ENCODE measurements at places on chromosomes 1 and 21.
A peak's percentile ranks its signal among the peaks of the same experiment; 100 is the strongest.

GRCh38 chr1:155933591-155934096 is 569 bp downstream of the KHDC4 start:
- DNase-seq: no peak

GRCh38 chr1:185360714-185361113 is 43.7 kb upstream of the IVNS1ABP start:
- peak; percentile 77 for DNase-seq

DNA sequence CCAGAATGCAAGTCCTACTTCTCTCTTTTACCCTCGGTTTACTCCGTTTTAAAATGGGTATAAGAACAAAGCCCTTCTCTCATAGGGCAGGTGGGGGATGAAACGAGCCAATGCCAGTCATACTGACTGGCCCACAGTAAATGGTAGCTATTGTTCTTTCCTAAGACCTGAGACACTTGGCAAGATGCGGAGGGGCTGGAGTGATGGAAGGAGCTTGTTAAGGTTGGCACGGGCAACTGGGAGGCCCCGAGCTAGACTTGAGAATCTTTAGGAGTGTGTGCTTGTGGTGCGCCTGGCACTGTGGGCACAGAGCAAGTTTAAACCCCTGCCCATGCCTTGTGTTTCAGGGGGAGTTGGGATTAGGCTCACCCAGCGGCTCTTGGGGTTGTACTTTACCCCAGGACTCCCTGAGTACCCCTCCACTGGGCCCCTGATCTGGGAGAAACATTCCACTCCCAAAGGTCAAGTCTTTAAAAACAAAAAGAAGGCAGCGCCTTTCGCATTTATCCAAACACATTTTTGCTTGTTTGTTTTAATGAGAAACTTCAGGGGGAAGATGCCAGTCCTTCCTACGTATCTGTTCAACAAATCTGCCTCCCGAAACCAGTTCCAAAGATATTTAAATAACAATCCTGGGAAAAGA is 240.6 kb upstream of the TMEM51 start:
- DNase-seq: no peak

GRCh38 chr1:38859561-38860453 is at the start of gene RRAGC:
Gene RRAGC, minus strand, starts transcription at chr1:38859772. Its CDS starts 126 bp downstream, at chr1:38859646.
- DNase-seq: peak; percentile 99

GRCh38 chr1:55196433-55197035 is 18.6 kb downstream of the USP24 start:
- no peak for DNase-seq

DNA sequence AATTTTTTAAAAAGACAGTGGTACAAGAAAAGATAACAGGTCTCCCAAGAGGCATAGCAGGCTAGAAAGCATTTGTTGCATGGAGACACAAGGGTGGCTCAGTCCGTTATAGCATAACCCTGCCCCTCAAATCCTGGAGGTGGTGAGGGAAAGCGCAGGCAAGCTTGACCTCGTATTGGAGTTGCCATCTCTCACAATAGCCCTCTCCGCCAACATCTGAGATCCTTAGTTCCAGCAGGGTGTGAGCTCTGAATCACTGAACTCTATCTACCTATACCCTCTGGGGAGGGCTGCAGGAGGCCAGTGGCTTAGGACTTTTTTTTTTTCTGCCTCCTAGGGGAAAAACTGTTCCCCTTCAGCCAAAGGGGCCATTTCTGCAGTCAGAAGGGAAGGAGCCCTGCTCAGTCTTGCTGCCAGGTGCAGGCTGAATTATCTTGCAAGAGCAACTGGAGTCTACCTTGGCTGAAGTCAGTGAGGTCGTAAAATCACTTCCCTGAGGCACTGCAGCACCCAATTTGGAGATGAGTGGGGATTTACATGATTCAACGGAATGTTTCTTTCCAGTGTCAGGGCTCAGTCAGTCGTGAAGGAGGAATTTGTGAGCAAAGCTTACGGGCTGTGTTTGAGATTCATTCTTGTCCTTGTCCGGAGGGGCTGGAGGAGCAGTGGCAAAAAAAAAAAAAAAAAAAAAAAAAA is 17.2 kb upstream of the C8A start:
- DNase-seq: peak; percentile 23

DNA sequence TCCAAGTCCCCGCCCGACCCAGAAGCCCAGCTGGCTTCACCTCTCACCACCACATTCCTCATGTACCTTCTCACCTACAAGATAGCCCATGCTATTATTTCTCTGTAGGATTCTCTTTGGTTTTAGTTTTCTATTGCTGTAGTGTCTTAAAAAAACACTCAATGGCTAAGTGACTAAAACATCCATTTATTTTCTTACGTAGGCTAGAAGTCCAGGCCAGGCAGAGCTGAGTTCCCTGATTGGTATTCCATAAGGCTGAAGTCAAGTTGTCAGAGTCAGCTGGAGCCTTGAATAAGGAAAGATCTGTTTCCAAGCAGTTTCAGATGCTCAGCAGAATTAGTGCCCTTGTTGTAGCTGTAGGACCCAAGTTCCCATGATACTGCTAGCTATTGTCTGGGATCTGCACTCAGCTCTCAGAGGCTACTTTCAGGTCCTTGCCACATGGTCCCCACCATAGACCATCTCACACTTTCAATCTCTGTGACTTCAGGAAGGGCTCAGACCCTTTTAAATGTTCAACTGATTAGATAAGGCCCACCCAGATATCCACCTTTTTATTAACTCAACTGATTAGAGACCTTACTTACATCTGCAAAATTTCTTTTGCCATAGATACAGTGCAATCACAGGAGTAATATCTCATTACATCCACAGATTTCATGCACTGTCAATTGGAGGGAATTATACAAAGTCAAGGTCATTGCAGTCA is 371.0 kb downstream of the TGFB2 start:
- DNase-seq: no peak

GRCh38 chr21:16838331-16838730 is 674.5 kb upstream of the CXADR start:
- peak; percentile 11 for DNase-seq

- DNase-seq: no peak
These were observed 930 bp downstream of the DHCR24 start for GRCh38 chr1:54885807-54886723.

- no peak for DNase-seq
These were observed 596.3 kb upstream of the CHRM3 start for GRCh38 chr1:238789916-238790667.

GRCh38 chr1:12141163-12141850 is 25.5 kb upstream of the TNFRSF1B start:
- DNase-seq: no peak

DNA sequence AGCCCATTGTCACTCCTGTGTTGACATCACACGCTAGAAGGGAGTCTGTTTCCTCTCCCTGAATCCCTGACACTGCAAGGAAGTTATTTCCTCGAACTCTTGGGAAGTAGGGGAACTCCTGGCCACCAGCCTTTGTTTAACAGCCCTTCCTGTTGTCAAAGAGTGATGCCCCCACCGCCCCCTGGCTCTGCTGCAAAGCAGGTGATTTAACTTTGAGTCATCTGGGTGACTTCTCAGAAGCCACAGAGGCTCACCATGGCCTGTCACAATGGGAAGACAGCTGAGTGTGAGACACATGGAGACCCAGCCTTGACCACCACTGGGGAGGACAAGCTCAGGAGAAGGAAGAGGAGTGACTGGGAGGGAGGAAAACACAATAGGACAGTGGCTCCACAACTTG is 182.8 kb downstream of the PSMG1 start:
- DNase-seq: peak; percentile 41

- peak; percentile 52 for DNase-seq
These were observed 12.4 kb downstream of the NEXN start for GRCh38 chr1:77900687-77901293.

DNA sequence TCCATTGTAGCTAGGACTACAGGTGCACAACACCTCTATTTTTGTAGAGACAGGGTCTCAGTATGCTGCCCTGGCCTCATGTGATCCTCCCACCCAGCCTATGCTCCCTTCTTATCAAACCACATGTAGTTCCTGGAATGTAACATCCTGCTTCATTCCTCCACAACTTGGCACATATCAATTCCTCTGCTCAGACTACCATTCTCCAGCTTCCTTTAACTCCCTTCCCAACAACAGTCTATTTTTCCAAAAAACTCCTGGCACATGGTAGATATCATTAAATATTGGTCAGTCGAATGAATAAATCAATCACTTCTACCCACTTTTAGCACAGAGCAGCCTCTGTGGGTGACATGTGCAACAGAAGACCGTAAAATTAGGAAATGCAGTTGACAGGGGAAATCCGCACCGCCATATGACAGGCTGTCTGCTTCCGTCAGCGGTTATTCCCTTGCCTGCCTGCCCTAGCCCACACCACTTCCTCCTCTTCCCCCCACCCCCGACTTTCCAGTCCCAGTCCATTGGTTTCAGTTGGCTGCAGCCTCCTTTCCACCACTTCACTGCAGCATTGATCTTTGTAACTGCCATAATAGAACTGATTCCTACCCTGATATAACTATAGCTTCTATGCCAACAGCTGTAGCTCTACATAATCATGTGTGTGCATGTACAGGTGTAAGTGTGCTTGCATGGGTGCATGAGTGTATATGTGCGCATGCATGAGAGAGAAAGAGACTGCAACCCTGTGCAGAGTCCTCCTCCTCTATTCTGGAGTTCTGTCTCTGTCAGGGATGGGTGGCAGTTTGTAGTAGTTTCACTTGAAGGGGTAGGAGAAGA is 6.8 kb upstream of the AKR1A1 start:
- no peak for DNase-seq

GRCh38 chr1:212098310-212098709 is 62.8 kb downstream of the DTL start:
- no peak for DNase-seq

DNA sequence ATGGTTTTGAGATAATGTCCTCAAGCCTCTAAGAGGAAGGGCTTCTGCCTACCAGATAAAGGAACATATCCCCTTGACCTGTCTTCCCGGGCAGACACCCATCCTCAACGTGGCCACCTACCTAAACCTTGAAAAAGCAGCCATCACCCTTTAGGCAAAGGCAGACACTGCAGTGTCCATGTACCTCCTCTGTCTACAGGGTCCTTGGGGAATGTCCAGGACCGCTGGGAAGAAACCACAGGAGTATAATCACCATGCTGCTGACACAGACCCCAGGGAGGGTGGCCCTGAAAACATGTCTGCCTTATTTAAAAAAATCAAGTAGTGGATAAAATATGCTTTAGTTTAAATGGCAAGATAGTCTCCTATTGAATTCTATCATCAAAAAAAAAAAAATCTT is 16.6 kb downstream of the BCAR3 start:
- peak; percentile 49 for DNase-seq

GRCh38 chr1:182955596-182956588 is 2.9 kb upstream of the SHCBP1L start:
- DNase-seq: peak; percentile 90

DNA sequence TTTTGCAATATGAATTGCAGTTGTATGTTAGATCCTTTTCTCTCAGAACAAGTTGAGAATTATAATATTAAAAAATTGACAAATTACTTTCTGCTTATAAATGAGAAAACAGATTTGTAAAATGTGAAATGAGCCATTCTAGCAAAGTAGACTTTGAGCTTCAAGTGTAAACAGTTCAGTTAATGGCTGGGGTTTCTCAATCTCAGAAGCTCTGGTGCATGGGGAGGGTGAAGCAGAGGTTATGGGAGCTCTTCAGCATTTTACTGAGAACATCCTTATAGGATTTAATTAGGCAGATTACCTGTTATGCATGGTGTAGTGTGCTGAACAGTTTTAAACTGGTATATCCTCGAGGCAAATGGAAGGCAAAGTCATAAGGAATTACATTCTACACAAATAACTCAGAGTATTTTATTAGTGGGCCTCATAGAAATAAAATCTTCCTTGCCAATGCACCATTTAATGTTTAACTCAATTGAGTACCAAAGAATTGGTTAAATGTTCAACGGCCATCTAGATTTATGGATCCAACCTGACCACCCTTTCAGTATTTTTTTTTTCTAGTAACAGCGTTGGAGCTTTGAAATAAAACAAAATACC is 1143.6 kb upstream of the ADGRL2 start:
- DNase-seq: no peak

Measured in fibroblast of skin of right biceps (primary cell).